Fibroblast of skin of left biceps (primary cell): ENCODE measurements at places on chromosomes 12 and 14.
A peak's percentile ranks its signal among the peaks of the same experiment; 100 is the strongest.

GRCh38 chr12:50185301-50185895 is 18.2 kb upstream of the CERS5 start:
- no peak for DNase-seq

DNA sequence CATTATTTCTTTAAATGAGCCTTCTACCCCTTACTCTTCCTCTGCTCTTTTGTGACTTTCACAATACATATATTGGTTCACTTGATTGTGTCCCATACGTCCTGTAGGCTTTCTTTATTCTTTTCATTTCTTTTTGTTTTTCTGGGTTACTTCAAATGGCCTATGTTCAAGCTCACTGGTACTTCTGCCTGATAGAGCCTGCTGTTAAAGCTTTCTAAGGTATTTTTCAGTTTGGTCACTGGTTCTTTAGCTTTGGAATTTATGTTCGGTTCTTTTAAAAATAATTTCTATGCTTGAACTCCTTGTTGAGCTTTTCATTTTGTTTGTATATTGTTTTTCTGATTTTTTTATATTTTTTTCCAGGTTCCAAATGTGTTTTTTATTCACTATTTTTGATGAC is 81.9 kb downstream of the E2F7 start:
- no peak for DNase-seq

DNA sequence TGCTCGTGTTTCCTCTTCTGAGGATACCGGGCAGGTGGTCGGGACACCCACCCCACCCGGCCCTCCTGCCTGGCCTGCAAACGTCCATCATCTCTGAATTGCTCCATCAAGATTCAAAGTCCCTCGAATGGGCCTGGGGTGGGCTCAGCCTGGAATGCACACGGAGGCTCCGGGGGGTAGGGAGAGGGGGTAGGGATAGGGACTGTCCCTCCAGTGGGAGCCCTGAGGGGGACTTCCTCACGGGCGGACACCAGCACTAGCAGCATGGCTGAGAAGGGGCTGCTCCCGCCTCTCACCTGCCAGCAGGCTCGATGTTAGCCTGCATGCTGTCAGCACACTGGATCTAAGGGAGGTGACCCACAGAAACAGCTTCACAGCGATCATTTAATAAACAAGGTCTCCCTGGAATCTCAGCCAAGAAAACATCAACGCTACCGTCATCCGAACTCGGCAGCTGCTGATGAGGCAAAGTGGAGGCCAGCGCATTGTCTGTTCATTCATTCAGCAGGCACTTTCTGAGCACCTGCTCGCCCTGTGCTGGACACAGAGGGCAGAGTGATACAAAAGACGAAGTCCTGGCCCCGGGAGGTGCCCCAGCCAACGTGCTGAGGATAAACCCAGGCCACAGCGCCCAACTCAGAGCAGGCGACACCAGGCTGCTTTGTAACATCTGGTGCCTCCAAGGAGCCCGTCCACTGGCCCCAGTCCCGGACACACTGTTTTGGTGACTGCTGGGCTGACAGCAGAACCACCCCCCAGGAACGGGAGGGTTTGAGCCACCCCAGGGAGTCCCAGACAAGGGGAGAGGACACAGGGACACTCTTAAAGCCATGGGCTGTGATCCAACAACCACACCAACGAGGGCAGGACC is 6.3 kb downstream of the TMEM179 start:
- no peak for DNase-seq

DNA sequence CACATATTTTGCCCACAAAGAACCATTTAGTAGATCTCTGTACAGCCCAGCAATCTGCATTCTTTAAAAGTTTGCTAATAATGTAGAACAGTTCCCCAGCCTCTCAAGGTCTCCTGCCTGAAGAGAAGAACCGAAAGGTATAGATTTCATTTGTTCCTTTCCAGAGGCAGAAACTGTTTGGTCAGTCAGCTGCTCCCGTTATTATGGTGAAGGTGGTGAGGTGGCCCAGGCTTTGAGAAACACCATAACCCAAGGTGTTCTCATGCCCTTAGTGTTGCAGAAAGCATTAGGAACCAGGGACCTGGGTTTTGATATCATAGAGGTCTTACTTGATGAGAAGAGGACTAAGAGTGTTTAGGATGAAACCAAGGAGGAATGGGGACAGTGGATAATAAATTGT is 65.3 kb downstream of the SUSD6 start:
- DNase-seq, result no peak

DNA sequence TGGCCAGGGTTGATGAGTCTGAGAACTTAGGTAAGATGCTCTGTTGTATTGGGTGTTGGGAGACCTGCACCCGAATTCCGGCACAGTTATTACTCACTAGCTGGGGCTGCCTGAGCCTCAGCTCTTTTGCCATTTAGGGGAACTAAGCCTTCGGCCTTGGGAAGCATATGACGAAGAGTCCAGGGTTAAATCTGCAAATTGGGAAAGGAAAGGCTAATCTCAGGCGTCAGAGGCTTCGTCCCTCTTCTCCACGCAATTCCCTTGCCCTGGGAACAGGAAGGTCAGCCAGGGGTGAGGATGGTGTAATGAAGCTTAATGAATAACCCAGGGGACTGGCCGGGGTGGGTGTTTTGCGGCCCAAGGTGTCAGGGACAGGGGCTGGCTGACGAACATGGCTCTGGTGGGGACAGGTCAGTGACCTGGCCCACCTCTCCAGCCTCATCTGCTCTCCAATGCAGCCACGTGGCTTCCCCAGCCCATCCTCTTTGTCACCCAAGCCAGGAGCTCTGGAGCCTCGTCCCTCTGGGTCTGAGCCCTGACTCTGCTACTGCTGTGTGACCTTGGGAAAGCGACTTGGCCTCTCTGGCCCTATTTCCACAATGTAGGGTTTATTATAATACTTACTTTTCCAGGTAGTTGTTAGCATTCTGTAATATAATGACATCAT is 3.8 kb upstream of the SDSL start:
- no peak for DNase-seq

- no peak for DNase-seq
These were observed 1383.3 kb upstream of the TMEM132C start for GRCh38 chr12:126883697-126884096.

- DNase-seq, result peak; percentile 29
These were observed 87.2 kb upstream of the FGD4 start for GRCh38 chr12:32312049-32312670.

GRCh38 chr12:46240436-46240835 is 28.4 kb downstream of the SLC38A1 start:
- DNase-seq, result no peak

DNA sequence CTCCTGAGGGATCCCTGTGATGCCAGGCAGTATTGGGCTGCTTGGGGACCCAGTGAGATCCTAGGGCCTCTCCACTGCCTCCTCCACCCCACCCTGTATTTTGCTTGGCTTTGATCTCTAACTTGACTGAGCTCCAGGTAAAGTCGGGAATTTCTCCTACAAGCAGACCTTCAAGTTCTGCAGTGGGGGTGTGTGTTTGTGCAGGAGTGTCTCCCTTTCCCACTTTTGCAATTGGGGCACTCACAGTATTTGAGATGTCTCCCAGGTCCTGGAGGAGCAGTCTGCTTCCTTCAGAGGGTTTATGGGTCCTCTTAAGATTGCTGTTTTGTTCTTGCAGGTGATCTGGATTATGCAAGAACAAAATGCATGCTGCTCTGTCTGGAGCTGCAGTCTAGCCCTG is 68.9 kb downstream of the ALG10B start:
- no peak for DNase-seq

DNA sequence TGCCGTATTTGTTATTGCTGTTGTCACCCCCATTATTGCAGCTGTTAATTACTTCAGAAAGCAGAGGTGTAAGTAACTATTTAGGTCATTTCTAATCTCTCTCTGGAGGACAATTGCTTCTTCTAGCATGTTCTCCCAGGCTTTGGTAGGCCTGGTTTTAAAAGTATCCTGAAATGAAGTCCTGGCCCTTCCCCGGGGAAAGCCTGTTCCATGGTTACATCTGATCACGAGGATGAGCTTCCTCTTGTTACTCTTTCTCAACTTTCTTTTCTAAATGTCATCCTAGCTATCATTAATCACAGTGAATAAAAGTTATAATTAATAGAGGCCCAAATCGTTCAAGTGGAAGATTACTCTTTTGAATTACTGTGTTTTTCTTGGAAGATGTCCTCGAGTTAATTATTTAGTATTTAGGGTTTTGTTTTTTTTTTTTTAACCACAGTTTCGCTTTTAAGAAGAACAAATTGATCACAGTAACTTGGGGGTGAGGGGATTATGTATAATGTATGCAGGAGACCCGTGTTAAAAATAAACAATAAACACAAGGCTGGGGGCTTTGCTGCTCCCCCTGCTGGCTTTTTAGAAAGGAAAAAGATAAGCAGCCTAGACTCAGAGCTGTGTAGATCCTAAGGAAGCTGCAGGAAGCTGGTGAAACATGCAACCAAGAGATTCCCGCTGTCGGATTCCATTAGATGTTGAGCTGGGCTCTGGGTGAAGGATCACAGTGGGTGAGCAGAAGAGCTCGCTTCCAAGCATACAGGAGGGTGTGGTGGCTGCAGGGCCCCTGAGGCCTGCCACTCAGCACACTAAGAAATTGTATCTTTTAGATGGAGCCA is 420.1 kb downstream of the FUT8 start:
- no peak for DNase-seq

- no peak for DNase-seq
These were observed 4.4 kb upstream of the HOXC9 start for GRCh38 chr12:53995378-53996239.

DNA sequence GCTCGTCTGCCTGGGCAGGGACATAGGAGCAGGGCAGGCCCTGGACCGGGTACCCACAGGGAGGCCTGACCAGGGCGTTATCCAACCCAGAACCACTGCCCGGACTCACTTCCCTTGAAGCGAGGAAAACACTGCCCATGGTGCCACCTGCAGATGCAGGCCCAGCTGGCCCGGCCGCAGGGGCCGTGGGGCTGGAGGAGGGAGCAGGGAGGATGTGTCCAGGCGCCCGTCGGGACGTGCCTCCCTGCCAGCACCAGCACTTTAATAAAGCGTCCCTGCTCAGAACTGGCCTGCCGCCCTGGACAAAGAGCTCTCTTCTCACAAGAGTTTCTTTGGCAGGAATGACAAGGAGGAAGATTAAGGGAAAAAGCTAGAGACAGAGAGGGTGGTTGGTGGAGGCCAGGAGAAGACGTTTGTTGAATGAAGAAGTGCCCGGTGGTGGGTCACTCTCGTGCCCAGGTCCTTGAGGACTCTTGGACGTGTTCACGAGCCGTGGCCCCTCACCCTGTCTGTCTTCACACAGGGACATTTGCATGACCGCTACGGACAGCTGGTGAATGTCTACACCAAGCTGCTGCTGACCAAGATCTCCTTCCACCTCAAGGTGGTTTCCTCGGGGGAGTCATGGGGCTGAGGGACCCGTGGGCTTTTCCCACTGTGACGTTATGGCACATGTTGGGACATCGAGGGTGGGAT is 14.2 kb downstream of the HIP1R start:
- DNase-seq, result no peak

DNA sequence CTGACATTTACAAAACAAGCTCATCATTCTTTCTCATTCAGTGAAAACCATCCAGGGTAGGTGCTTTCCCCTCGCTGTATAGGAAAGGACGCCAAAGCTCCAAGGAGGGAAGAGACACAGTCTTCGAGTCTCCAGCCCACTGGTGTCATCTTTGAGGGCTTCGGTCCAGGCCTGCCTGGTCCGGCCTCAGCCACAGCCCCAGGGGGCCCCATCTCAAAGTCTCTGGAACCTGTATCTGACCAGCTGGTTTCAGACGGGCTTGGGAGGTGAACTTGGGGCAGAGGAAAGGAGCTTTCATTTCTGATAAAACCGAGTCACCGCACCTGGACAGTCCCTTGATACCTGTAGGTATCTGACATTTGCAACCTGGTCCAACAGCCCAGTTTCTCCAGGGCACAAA is 229.5 kb upstream of the RTL1 start:
- DNase-seq, result no peak

- no peak for DNase-seq
These were observed 20.9 kb upstream of the KIF26A start for GRCh38 chr14:104117341-104118005.

DNA sequence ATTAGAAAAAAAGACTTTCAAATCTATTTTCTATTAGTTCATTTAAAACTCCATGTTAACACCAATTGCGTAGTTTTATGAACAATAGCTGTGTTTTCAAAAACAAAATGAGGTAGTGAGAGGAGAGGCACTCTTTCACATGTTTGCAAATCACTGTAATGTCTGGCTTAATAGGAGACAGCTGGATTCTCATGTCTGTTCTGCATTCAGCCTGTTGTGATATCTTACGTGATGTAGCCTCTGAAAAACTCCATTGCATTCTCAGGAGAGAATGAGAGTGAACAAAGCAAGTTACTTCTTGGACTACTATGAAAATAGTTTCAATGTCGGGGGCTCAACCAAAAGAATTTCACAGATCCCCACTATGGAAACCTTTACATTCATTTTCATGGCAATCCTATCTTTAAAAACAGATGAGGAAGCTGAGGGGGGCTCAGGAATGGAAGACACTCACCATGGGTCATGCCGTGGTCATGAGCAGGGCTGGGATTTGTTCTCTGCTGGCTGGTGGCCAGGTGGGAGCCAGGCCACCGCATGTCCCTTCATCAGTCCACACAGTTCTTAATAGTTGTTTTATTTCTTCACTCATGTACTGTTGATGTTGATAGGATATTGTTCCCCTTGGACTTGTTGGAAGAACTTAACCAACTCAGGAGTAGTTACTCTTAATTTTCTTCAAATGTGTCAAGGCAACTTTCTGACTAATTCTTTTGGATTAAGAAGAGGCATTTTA is 346.2 kb upstream of the FAR2 start:
- peak; percentile 5 for DNase-seq

GRCh38 chr12:130989391-130989790 is 35.7 kb downstream of the ADGRD1 start:
- DNase-seq, result no peak

DNA sequence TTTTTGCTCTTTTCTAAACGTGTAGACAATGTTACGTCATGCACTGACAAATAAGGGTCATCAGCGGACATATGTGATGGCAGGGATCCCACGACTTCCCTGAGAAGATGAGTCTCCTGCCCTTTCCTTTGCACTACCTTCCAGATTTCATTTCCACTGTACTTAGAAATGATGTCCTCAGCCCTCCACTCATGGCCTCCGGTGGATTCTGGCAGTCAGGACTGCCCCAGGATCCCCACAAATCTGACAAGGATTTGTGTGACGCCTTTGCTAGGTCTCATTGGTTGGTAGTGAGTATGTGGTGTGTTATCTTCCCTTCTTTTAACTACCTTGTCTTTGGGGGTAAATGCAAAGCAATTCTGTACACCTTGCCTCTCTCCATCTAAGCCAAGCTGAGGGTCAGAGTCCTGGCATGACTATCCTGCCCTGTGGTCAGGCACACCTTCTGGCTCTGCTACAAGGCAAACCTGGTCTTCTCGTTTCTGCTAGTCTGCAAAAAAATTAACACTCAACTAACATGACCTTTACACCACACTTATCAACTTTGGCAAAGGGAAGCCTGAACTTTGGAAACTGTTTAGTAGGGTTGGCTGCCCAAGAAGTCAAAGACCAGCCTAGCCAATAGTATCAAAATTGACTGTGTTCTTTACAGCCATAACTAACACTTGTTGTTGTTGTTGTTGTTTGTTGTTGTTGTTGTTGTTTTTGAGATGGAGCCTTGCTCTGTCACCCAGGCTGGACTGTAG is 17.3 kb upstream of the DHRS4 start:
- DNase-seq, result no peak

DNA sequence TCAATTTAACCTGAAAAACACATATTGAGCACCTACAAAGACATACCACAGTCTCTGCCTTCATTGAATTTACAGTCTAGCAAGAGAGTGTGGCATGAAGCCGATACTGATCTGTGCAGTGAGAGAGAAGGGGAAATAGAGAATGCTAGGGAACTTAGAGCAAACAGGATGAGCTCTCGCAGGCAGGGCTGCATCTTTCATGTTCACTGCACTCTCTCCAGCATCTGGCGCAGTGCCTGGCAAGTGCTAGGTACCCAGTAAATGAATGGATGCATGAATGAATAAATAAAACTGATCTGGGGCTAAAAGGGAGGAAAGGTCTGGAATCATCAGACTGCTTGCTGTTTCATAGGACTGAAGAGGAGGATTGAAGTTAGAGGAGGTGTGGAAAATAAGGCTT is 256.5 kb upstream of the NPAS3 start:
- DNase-seq, result no peak
